IPS-NIHi11 (cell line): ENCODE measurements at places on chromosomes 13 and 19.

GRCh38 chr13:50699874-50700663 is 143.4 kb downstream of the DLEU7 start:
- DNase-seq = peak; percentile 18

DNA sequence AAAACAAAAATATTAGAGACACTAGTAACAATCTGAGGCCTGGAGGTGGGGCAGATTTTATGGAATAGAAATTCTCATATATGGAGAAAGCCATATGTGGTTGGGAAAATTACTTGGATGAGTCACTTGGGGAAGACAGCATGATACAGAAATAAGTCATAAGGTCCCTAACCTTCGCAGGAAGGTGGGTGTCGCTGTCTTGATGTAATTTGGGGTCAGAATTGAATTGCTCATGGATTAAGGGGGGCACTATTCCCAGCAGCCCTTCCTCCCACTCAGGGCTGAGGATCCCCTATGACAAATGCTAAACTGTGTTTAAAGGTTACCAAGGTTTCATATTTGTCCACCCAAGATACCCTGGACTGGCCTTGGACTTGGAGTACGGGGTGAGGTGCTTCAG is 5.0 kb downstream of the RDH8 start:
- no peak for DNase-seq

- peak; percentile 71 for DNase-seq
Measured at GRCh38 chr19:10501971-10502523, 1.1 kb downstream of the KEAP1 start.

- no peak for DNase-seq
Measured at GRCh38 chr13:84951128-84951527, 848.1 kb downstream of the SLITRK6 start.

GRCh38 chr13:72198967-72199560 is 332.1 kb upstream of the DACH1 start:
- DNase-seq = no peak

DNA sequence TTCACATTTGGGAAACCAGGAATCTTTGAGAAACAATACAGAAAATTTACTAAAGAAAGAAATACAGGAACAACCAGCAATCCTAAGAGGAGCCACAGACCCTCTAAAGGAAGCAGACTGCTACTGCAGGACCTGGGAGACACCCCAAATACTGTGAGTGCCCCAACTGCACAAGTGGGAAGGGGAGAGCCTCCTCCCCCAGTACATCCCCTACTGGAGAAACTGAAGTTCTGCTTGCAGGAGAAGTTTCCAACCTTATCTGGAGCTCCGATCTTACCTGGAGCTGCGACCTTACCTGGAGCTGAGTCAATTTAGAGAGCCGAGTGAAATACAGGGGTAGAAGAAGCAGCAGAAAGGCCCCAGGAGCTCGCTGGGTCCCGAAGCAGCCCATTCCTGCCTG is 236.4 kb upstream of the SPRY2 start:
- DNase-seq = no peak

DNA sequence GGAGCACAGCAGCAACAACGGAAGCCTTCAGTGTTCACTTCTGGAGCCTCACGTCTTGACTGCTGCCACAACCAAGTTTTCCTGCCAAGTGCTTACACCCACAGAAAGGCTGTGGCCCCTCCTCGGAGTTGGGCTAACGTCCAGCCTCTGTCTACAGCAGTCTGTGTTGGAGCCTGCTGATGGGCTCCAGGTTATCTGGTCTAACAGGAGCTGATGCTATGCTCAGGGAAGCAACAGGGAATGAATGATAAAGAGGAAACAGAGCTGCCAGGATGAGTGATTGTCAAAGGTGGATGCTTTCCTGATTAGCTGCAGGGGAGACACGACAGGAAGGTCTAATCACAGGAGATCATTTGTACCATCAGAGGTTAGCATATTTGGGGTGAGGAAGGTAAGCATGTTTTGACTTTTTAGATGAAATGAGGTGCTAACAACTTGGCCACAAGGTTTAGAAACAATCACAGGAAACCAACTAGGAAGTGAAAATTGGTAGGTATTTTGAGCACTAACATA is 53.8 kb upstream of the RCBTB2 start:
- DNase-seq = no peak

GRCh38 chr13:81745391-81745790 is 1404.5 kb upstream of the SPRY2 start:
- no peak for DNase-seq

DNA sequence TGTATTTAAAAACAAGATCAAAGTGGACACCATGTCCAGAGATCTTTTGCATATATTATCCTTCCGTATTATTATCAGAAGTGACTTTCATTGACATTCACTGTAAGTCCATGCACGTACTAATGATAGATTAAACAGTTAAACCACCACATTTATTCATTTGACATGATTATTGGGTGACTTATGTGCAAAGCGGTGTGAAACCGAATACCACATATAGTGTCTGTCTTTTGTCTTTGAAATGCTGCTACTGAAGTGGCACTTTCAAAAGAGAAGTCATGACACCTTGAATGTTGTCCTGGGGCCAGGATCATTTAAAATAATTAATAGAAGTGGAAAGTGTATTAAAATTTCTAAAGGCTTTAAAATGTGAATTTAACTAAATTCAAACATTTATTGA is 100.1 kb downstream of the ERCC5 start:
- DNase-seq = no peak

DNA sequence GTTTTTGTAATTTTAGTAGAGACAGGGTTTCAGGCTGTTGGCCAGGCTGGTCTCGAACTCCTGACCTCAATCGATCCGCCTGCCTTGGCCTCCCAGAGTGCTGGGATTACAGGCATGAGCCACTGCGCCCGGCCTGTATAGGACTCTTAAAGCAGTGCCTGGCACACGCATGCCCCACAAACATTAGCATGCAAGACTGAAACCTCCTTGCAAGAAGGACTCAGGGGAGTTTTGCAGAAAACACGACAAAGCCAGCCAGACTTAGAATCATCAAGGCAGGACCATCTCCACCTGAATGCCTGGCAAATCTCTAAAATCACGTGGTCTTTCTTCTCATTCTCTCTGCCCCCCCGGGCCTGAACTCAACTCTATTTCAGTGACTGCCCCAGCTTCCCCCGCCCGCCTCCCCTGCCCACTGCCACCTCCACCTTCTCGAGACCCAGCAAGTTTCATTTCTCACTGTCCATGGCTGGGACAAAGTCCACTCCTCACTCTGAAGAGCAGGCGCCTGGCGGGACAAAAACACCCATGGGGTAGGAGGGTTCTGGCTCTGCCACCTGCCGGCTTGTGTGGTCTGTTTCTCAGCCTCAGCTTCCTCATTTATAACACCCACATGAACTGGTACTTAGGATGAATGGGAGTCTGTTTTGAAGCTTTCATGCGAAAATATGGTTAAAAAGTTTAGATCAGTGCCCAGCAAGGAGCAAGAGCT is 2.4 kb downstream of the TICAM1 start:
- no peak for DNase-seq

DNA sequence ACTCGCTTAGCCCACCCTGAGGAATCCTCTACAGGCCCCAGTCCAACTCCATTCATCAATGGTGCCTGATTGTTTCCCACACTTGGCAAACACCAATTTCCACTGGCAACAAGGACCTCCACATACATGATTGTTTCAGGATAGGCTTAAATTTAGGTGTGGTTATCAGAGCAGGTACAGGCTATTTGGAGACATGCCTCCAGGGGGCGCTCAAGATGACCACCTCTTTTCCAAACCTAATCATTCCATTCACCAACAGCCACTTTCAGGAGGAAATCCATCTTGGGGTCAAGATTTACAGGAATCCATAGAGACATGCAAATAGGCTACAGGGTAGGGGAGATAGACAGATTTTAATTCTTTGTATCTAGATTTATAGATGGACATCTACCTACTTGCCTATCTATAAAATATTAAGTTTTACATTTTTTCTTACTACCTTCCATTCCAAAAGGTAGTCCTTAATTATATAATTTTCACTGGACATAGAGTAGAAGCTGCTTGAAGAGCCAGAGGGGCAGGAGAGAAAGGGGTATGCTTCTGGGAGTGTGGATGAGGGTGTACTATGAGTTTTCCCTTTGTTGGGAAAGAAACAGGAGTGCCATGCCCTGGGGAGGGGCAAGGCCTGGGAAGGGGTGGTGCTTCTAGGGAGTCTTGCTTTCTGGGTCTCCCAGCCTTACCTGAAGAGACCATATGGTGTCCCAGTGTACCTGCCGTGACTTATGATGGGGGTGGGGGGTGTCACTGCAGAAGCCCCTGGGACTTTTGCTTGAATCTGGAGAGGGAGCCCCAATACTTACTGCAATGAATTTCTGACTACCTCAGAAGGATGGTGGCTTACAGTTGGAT is 14.1 kb upstream of the PCDH8 start:
- peak; percentile 74 for DNase-seq

DNA sequence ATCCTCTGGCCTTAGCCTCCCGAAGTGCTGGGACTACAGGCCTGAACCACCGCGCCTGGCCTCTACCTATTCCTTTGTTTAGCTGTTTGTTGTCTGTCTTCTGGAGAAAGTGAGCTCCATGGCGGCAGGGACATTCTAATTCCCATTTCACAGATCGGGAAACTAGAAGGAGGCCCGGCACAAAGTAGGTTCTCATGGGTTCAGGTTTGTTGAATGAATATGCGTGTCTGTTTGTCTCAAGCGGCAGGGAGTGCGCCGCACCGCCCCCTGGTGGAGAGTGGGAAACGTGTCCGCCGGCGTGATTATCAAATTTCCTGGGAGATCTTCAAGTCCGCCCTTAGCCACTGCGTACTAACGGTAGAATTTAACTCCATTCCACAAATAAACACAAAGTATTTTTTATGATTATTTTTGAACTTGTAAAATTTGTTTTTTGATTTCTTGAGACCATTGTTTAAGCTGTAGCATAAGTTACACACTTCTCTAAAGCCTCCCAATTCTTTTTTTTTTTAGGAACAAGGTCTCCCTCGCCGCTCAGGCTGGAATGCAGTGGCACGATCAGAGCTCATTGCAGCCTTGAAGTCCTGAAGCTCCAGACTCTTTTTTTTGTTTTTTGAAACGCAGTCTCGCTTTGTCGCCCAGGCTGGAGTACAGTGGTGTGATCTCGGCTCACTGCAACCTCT is 8.9 kb upstream of the CCDC9 start:
- peak; percentile 47 for DNase-seq

DNA sequence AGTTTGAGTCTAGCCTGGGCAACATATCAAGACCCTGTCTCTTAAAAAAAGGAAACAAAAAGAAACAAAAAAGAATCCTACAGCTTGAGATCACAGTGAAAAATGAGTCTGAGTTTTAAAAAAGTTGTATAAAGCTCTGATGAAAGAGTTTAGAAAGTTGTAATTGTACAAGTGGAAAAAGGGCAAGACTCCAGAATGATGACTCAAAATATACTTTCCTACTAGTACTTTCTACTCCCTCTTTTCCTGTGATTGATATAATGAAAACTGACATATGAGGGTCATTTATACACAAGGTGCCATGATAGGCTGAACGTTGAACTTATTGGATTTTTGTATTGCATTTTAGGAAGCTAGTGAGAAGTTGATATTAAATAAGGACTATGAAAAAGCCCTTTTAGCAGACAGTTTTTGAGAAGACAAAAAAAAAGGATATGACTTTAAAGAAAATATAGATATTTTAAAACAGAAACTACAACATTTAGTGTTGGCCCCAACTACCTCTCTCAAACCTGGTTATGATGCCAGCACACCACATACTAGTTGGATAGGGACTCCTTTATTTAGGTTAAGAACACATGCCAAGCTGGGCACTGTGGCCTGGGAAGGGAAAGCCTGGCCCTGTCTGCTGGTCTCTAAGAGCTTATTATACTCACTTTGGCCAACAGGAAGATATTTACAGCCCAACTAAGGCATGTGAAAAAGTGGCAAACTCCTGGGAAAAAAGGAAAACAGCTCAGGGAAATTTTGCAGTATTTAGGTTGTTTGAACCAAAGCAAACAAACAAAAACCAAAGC is 116.6 kb downstream of the KL start:
- DNase-seq = no peak

GRCh38 chr13:51246025-51246417 is 23.8 kb downstream of the FAM124A start:
- DNase-seq = no peak

DNA sequence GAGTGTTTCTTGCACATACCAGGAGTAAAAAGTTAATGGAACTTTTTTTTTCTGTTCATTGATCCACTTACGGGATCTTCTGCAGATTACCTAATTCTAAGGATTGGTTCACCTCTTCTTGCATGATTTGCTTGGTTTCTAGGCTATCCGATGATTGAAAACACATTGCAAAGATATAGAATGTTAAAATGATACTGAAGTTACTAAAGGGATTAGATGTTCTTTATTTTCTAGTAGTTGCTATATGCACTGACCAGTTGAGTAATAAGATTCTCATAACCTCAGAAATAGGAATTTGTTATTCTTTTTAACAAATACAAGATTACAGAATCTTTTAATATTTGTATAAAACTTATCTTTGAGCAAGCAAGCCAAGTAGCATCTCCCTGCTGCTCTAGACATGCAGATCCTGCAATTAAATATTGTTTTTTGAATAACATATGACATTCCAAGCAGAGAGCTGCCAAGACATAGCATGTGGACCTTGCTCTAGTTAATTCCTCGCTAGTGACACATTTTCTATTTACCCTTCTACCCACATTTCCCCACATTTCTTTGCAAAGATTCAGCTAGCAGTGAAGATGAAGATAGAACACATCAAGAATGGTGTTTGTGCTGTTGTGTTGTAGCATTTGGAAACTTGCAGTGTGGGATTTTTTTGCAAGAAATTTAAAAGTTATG is 51.7 kb upstream of the RNF113B start:
- DNase-seq = no peak

- peak; percentile 30 for DNase-seq
Measured at GRCh38 chr13:33213797-33214196, 71.8 kb downstream of the STARD13 start.

DNA sequence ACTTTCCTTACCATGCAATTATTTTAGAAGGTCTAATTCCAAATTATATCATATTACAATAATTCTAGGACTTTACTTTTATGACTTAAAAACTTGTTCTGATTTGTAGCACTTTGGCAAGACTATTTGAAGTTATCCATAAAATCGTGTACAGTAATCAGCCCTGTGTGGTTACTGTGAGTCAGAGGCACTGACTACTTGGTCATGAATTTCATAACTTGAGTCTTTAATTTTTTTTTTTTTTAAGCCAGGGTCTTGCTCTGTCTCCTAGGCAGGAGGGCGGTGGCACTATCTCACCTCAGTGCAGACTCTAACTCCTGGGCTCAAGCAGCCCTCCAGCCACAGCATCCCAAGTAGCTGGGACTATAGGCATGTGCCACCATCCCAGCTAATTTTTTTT is 1319.2 kb upstream of the SLC10A2 start:
- DNase-seq = no peak

GRCh38 chr19:46764817-46765291 is 18.6 kb upstream of the STRN4 start:
- no peak for DNase-seq

- DNase-seq = no peak
Measured at GRCh38 chr13:104522235-104523072, 1456.2 kb upstream of the SLC10A2 start.

- peak; percentile 45 for DNase-seq
Measured at GRCh38 chr19:1408300-1409203, 1.2 kb downstream of the DAZAP1 start.

- DNase-seq = no peak
Measured at GRCh38 chr19:40431698-40432097, 5.9 kb upstream of the SERTAD1 start.
